ENCODE measurements at places on chromosomes 11 and 22.
A peak's percentile ranks its signal among the peaks of the same experiment; 100 is the strongest.

GRCh38 chr11:31825838-31826484 lies 14.8 kb upstream of the PAX6 start:
- DNase-seq = no peak

DNA sequence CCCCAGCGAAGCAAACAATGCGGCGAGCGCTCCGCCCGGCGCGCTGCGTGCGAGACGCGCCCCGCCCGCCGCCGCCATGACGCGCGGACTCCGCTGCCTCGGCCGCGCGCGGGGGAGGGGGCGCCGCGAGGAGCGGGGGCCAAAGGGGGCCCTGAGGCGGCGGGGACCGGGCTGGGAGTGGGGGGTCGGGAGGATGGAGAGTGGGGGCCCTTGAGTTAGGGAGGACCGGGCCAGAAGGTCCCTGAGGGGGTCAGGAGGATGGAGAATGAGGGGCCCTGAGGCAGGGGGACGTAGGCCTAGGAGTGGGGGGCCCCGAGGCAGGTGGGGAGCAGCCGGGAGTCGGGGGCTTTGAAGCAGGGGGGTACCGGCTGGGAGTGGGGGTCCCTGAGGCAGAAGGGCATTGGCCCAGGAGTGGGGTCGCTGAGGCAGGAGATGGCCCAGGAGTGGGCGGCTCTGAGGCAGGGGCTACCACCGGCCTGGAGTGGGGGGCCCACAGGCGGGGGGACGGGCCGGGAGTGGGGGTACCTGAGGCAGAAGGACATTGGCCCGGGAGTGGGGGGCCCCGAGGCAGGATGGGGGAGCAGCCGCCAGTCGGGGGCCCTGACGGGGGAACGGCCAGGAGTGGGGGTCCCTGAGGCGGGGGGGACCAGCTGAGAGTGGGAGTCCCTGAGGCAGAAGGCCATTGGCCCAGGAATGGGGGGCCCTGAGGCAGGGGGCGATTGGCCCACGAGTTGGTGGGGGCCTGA lies at the start of gene BRD1:
TSS of gene BRD1 (minus strand) at position 21 of the 746 bp plus-strand sequence. CDS start 3,556 bp downstream, outside the sequence.
- peak; percentile 40 for DNase-seq

DNA sequence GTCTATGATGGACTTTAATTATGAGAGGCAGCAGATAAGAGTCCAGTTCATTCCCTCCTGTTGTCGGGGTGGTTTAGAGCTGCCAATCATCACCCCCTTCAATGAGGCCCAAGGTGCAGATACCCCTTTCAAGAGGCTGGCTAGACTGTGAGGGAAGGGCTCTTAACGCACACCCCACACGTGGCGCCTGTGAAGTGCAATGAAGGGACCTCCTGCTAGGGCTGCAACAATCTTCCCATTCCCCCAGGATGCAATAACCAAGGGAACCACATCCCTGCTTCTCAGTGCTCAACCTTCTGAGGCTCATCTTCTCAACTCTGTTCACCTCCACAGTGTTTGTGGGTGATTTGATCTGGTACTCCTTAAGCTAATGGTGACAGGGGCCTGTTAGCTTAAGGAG lies 19.0 kb downstream of the TENM4 start:
- no peak for DNase-seq

DNA sequence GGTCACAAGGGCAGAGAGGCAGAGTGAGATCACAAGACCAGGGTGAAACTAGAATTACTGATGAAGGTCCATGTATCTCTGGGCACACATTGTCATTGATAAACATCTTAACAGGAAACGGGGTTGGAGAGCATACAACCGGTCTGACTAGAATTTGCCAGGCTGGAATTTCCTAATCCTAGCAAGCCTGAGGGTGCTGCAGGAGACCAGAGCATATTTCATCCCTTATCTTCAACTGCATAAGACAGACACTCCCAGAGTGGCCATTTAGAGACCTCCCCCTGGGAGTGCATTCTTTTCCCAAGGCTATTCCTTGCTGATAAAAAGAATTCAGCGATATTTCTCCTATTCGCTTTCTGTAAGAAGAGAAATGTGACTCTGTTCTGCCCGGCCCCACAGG lies 84.6 kb upstream of the IZUMO1R start:
- DNase-seq = no peak

- DNase-seq = no peak
These were observed 708.1 kb downstream of the BRD1 start for GRCh38 chr22:49119551-49119952.

- no peak for DNase-seq
These were observed 1291.5 kb downstream of the TBC1D22A start for GRCh38 chr22:48053973-48054372.

- no peak for DNase-seq
These were observed 82.9 kb upstream of the CRTAM start for GRCh38 chr11:122755409-122755808.

DNA sequence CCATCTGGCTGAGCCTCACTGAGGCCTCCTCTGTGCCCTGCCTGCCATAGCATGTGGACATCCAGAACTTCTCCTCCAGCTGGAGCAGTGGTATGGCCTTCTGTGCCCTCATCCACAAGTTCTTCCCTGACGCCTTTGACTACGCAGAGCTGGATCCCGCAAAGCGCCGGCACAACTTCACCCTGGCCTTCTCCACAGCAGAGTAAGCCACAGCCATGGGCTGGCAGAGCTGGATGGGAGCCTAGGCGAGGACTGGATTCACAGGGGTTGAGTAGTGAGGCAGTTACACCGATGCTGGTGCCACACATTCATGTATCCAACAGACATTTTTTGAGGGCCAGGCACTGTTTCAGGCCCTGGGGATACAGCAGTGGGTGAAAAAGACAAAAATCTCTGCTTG lies 9.1 kb downstream of the SMTNL1 start:
- DNase-seq = no peak

Measured in stimulated activated CD8-positive, alpha-beta memory T cell treated with anti-CD3 and anti-CD28 coated beads, Interleukin-15, amount 100 ng/mL, for 24 hours (primary cell).